Activated CD8-positive, alpha-beta memory T cell treated with anti-CD3 and anti-CD28 coated beads for 48 hours (primary cell): ENCODE measurements at places on chromosomes 4 and X.

- no peak for DNase-seq
Observed at GRCh38 chr4:1039493-1040343, 28.3 kb downstream of the FGFRL1 start.

DNA sequence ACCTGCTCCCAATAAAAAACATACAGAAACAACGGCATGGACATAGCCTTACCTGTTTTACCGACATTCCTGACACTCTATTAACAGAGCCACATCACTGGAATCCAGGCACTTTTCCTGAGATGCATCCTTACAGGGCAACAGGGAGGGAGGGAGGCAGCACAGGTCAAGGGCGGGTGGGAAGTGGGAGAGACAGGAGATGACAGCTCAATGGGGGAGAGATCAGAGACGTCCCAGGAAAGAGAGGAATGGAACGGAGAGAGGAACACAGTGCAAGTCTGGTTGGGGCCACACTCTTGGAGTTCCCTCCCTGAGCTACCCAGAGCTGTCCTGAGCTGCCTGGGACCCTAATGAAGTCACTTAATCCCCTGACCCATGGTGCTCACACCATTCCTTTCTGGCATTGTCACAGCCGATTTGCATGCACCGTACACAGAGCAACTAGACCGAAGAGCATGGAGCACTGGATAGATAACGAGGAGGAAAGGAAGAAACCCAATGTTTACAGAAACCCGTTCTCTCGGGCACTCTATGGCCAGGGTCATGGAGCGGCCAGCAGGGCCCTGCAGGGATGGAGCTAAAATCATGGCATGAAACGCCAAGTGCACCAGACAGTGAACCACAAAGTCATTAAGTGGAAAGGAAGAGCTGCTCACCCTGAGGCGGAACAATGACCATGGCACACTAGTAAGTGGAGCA is 93.1 kb downstream of the NSUN7 start:
- no peak for DNase-seq

- no peak for DNase-seq
Observed at GRCh38 chrX:672931-673330, 42.3 kb downstream of the SHOX start.

DNA sequence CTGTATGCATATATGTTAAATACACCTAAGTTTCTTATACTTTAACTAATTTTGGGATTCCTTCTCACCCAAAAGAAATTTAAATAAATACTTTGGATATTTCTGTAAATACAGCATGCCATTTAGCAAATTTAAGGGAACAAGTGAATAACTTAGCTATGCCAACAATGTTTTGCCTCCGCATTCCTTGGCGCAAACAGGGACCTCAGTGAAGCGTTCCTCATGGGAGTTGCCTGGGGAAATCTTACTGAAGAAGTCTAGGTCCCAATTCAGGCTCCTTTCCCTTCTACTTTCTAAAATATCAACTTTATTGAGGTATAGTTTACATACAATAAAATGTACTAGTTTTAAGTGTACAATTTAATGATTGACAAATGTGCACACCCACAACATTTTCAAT is 25.0 kb downstream of the COL4A5 start:
- DNase-seq = no peak

GRCh38 chr4:25527034-25527433 is 128.6 kb upstream of the SLC34A2 start:
- no peak for DNase-seq

GRCh38 chrX:26747877-26748276 is 531.9 kb downstream of the MAGEB5 start:
- DNase-seq = no peak

GRCh38 chr4:102449751-102450352 is 51.3 kb upstream of the NFKB1 start:
- no peak for DNase-seq

GRCh38 chrX:33909836-33910235 is 222.3 kb downstream of the FAM47A start:
- DNase-seq = no peak

GRCh38 chrX:1610166-1610565 is 4.7 kb upstream of the ASMT start:
- no peak for DNase-seq

- no peak for DNase-seq
Observed at GRCh38 chr4:63742882-63743281, 666.4 kb downstream of the TECRL start.

GRCh38 chr4:115145393-115146160 is 32.2 kb upstream of the NDST4 start:
- no peak for DNase-seq

DNA sequence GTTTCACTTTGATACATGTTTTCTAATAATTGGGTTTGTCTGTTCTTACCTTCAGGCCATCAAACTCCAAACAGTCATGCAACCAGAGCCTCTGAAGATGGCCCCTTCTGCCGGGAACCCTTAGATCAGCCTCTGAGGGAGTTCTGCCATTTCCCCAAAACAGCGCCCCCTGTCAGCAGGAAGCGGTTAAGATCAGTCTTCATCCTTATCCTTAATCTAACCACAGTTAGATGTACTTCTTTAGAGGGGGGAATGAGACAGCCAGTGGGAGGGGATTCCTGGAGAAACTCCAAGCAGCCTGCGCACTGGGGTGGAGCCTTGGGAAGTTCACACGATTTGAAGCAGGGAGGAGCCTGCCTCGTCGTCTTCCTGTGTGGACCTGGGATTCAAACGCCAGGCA is 185.4 kb downstream of the INPP4B start:
- DNase-seq = no peak

GRCh38 chrX:28920153-28920943 is 333.1 kb downstream of the IL1RAPL1 start:
- DNase-seq = no peak

DNA sequence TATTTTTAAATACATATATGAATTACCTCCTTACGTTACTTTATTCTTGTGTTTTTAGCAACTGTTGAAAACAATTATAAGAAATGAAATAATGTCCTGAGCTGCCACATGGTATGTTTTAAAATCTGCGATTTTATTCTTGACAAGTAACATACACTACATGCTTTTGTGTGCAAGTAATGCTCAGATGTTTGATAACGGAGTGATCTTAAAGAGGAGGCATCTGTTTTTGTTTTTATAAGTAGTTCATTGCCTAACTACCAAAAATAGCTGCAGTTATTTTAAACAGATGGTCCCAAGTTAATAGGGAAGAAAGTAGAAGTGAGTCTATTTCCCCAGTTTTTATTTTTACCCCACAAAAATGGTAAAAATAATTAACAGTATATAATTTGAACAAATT is 55.2 kb downstream of the GAB1 start:
- no peak for DNase-seq

GRCh38 chr4:33628296-33628695 is 2616.0 kb downstream of the ARAP2 start:
- no peak for DNase-seq

DNA sequence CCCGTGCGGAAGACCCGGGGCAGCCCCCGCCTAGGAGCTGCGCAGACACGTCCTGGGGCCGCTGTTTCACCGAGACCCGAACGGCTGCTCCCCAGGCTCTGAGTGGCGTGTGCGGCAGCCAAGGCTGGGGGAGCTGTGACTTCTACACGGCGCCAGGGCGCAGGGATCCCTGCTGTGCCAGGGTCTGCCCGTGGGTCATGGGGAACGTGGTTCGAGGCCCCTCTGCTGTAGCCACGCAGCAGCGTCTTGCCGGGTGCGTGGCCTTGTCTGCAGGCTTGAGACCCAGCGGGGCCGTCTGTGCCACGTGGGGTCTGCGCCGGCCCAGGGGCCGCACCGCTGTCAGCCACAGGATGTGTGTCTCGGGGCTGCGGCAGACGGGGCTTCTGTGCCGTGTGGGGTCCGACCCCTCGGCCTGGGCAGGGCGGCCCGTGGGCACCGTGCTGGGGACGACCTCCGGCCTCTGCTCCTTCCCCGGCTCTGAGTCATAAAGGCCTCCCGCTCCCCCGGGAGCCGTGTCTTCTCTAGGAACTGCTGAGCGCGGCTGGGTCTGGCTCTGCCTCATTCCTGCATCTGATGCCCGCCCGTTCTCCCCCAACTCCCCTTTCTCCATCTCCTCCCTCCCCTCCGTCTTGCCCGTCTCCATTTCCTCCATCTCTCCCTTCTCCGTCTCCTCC is 12.7 kb upstream of the GTPBP6 start:
- DNase-seq = no peak
